ENCODE measurements at places on chromosomes 3 and 15.

DNA sequence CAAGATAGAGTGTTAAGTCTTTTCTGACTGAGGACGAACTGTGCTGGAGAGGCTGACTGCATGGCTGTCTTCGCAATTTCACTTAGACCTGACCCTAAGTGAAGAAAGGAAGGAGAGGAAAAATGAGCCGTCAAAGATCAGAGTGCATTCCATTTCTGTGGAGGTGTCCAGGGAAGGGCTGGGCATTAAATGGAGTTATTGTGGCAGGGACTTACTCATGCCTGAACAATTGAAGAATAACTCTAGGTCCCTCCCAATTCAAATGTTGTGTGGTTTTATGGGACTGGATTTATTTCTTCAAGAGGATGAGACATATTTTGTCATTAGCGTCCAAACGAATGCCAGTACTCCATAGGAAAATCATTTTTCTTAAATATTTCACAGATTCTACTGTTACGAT, 187.3 kb upstream of the CFAP20DC start:
- no peak for DNase-seq

- DNase-seq = no peak
These were observed 362.0 kb downstream of the ZPLD1 start for GRCh38 chr3:102796804-102797203.

- no peak for DNase-seq
These were observed 441 bp upstream of the UCN2 start for GRCh38 chr3:48564022-48564421.

DNA sequence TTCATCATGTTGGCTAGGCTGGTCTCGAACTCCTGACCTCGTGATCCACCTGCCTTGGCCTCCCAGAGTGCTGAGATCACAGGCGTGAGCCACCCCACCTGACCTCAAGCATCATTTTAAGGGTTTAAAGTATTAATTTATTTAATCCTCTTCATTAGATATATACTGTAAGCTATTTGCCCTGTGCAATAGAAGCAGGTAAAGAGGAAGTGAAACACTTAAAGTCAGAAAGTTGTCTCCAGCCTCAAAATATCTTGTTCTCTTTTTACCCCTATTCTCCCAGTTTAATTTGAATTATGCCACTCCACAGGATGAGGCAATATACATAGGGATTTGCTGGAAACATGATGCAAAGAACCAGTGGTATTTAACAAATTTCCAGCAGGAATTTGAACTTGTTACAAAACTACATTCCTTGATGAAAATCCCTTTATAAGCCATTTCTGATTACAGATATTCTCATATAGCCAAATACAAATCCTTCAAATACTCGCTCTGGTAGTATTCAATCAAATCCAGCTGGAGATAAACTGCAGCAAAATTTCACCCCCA, 2.0 kb downstream of the NDUFB5 start:
- DNase-seq = no peak

DNA sequence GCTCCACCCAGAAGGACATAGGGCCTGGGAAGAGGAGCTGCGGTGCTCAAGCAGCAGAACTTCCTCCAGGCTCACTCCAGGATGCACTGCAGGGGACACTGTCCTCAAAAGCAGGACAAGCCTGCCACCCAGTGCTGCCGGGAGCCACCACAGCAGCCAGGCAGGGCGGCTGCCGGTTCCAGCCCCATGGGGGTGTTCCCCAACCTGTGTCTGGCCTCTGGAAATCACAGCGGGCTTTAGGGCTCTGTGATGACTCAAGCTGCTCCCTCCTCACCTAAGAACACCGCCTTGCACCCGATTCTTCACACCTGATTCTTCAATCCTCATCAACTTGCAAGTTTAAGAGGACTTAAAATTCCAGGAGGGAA, 71.9 kb upstream of the SLC6A11 start:
- no peak for DNase-seq

All from stimulated activated CD8-positive, alpha-beta memory T cell treated with anti-CD3 and anti-CD28 coated beads, Interleukin-7, amount 100 ng/mL, for 24 hours (primary cell).